Left kidney (tissue), 8 donors: ENCODE measurements at places on chromosomes 11 and 22. TPM values are rescaled to one million over a fixed set of nuclear protein-coding genes. Genes with fewer than 3 reads are reported as not detected.

Gene ZNF280A
- not detected for polyA plus RNA-seq

Gene APOL3
- 15.7 TPM for polyA plus RNA-seq

Gene CRYBB1
- 0.45 TPM for polyA plus RNA-seq

Gene C1QTNF5
- polyA plus RNA-seq: 15.7 TPM

Gene UPK3A
- 1.5 TPM for polyA plus RNA-seq

Gene MCHR1
- 0.20 TPM for polyA plus RNA-seq

Gene GVQW3
- 20.2 TPM for polyA plus RNA-seq

Gene MS4A18
- polyA plus RNA-seq: not detected

Gene PRR33
- polyA plus RNA-seq: 0.08 TPM

Gene CSTF3
- 67.3 TPM for polyA plus RNA-seq

Gene SBF2
- polyA plus RNA-seq: 65.7 TPM

Gene TOP3B
- polyA plus RNA-seq: 40.5 TPM

DNA sequence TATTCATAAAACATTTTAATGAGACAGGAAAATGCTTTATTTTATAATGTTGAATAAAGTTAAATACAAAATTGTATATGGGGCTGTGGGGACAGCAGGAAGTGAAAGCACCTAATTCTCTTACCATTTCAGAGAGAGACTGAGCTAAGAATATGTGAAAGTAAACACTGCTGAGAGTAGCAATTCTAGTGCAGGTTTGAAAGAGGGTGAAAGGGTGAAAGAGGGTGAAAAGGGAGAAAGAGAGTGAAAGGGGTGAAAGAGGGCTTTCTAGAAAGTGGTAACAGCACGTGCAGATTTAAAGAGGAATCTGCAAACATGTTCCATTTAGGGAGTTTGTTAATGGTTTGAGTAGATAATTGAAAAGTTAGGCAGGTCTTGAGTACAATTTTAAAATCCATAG lies 652.0 kb upstream of the CCDC90B start:
- no peak for DNase-seq

DNA sequence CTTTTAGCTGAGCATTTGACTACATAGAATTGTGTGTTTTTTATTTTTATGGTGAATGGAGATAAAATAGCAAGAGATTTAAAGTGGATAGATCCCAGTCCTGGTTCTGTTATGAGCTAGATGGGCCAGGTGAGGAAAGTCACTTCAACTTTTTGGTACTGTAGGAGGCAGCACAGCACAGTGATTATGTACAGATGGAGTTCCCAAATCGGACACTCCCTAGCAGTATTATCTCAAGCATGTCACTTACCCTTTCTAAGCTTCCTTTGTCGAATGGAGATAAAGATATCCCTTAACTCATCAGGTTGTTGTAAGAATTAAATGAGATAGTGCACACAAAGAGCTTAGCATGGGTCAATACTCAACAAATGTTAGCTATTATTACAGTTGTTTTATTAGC lies 5.3 kb downstream of the EXPH5 start:
- DNase-seq: no peak

DNA sequence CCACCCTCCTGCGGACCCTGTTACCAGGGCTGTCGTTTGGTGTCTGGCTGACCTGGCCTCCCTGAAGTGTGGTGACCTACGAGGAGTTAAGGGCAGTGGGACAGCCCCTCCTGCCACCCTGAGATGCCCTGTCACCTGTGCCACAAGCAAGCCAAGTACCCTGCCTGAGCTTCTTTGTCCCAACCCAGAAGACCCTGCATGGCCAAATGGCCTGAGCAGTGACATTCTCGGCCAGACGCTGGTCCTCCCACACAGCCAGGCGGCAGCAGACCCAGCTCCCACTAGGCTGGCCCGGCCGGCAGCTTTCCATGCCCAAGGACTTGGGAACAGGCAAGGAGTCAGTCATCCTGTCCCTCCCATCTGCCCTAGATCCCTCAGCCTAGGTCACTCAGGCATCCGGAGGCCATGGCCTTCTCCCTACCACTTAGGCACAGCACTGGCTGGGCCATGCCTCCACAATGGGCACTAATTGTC lies 7.6 kb downstream of the ARVCF start:
- DNase-seq: no peak

GRCh38 chr11:8720352-8720751 lies 37.8 kb downstream of the RPL27A start:
- DNase-seq: no peak

GRCh38 chr22:25508161-25508560 lies 56.3 kb upstream of the GRK3 start:
- DNase-seq: no peak

GRCh38 chr11:61756452-61757212 lies 4.2 kb downstream of the MYRF start:
- no peak for DNase-seq

- DNase-seq: no peak
These were observed 23.0 kb downstream of the KCNE3 start for GRCh38 chr11:74444173-74444826.

GRCh38 chr11:64291262-64291751 lies at the start of gene KCNK4:
KCNK4 (plus strand) TSS chr11:64291302; CDS start chr11:64293019, 1,717 bp downstream.
- DNase-seq: no peak

GRCh38 chr11:118046051-118046963 lies 30.6 kb upstream of the TMPRSS4 start:
- DNase-seq: no peak

DNA sequence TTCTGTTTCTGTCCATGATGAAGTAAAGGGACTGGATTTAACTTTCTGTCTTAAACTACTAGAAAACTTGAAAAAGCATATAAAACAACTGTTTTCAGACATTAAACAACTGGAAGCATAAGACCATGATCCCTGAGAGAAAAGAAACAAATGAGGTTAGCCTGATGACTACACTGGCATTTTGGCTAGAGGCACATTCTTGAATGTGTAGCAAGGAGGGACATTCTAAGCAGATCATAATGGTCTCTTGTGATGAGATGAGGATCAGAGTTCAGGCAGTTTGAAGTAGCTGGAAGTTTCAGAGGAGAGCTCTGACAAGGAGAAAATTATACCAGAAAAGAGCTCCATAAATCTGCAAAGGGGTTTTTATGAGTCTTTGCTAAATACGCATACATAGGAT lies 75.4 kb downstream of the AASDHPPT start:
- DNase-seq: no peak

- DNase-seq: no peak
These were observed 7.6 kb upstream of the CTR9 start for GRCh38 chr11:10743354-10744000.

GRCh38 chr11:1479678-1480118 lies 6.9 kb downstream of the MOB2 start:
- DNase-seq: no peak

DNA sequence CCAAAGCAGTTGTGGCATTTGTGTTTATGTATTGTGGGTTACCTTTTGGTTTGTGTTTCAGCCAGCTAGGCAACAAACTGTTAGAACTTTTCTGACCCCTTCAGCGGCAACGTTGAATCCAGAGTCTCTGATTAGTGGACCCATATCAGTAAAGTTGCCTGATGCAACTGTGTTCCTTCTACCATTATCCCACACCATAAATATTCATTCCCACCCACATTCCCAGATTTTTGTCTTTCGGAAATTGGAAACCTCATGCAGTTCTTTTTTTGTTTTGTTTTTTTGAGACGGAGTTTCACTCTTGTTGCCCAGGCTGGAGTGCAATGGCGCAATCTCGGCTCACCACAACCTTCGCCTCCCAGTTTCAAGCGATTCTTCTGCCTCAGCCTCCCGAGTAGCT lies 30.7 kb upstream of the RBX1 start:
- DNase-seq: no peak

DNA sequence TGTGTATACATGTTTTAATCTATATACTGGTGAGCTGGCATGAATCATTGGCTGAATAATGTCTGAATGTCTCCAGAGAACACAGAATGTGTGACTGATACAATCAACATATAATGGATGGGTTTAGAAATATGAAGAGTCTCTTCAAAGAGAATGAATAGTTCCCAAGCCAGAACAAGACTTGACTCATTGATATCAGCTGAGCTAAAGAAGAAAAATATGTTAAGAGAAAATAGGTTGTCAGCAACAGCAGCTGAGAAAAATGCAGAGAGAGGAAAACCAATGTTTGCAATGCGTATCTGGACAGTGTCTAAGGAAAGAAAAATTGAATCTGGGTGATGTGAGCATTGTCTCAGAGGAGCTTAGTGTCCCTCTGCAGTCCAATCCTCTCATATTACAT lies 1281.8 kb upstream of the TENM4 start:
- DNase-seq: no peak

- no peak for DNase-seq
These were observed 494.0 kb upstream of the FAT3 start for GRCh38 chr11:91730620-91731019.
